Stimulated activated CD8-positive, alpha-beta memory T cell treated with anti-CD3 and anti-CD28 coated beads, Interleukin-4, amount 100 ng/mL, for 24 hours (primary cell): ENCODE measurements at places on chromosomes 4 and X.

- DNase-seq: no peak
These were observed 7.2 kb upstream of the LNX1 start for GRCh38 chr4:53598483-53598882.

DNA sequence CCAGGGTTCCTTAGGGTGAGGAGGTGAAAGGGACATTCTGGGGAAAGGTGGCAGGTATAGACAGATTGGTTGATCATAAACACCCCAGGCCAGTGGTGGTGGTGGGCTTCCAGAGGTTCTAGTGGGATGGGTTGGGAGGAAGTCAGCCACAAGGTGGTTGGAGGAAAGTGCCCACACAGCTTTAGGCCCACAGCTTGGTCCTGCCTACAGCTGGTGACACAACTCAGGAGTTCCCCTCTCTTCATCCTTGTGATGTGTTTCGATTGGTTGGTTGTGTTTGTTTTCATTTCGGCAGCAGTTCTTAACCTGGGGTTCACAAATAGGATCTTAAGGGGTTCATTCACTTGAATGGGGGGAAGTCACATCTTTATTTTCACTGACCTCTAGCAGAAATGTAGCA is 157.0 kb downstream of the TMEM164 start:
- no peak for DNase-seq

DNA sequence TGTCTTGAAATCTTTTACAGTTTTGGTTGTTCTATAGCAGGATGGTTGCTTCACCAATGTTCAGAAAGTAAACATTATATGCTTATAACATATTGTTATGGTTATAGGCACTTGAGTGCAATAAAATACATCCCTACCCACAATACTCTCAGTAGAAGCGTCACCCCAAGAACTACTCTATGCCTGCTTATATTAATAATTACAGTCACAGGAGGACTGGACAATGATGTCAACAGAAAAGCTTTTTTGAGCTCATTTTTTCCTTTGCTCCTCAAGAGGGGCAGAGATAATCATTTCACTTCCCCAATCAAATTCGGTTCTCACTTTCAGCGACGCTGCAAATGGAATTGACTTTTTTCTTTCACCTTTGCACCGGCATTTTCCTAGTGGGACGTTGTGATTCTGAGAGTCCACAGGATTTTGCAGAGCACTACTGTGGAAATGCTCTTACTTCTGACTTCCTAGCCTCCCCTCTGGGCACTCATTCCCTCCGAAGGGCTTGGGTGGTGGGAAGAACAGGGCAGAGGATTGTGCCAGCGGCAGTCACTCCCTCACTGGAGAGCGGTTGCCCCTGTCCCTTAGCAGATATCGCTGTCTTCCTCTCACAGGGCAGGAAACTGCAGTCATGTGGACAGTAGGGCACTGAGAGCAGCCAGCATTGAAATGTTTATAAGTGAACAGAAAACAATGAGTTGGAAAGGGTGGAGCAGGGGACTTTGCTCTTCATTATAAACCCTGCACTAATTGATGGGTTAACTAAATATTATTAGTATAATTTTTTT is 24.9 kb upstream of the SGMS2 start:
- no peak for DNase-seq

GRCh38 chrX:41808047-41808446 is 84.1 kb downstream of the GPR82 start:
- no peak for DNase-seq

GRCh38 chr4:136002316-136002715 is 1530.0 kb downstream of the PCDH18 start:
- DNase-seq: no peak

GRCh38 chr4:64846417-64846816 is 437.2 kb upstream of the TECRL start:
- no peak for DNase-seq

GRCh38 chr4:144202081-144202480 is 61.6 kb upstream of the GYPA start:
- no peak for DNase-seq

DNA sequence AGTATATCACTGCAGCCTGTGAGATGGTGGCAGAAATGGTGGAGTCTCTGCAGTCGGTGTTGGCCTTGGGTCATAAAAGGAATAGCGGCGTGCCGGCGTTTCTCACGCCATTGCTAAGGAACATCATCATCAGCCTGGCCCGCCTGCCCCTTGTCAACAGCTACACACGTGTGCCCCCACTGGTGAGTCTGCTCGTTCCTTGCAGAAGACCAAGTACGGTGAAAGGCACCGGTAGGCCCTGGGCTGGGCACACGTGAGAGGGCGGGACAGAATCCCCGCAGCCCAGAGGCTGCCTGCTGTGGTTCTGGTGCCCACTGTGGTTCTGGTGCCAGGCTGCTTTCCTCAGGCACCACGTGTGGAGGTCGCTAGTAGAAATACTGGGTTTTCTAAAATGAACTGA is 31.2 kb upstream of the MSANTD1 start:
- no peak for DNase-seq

- no peak for DNase-seq
These were observed 88.2 kb downstream of the ADGRA3 start for GRCh38 chr4:22427675-22428074.

DNA sequence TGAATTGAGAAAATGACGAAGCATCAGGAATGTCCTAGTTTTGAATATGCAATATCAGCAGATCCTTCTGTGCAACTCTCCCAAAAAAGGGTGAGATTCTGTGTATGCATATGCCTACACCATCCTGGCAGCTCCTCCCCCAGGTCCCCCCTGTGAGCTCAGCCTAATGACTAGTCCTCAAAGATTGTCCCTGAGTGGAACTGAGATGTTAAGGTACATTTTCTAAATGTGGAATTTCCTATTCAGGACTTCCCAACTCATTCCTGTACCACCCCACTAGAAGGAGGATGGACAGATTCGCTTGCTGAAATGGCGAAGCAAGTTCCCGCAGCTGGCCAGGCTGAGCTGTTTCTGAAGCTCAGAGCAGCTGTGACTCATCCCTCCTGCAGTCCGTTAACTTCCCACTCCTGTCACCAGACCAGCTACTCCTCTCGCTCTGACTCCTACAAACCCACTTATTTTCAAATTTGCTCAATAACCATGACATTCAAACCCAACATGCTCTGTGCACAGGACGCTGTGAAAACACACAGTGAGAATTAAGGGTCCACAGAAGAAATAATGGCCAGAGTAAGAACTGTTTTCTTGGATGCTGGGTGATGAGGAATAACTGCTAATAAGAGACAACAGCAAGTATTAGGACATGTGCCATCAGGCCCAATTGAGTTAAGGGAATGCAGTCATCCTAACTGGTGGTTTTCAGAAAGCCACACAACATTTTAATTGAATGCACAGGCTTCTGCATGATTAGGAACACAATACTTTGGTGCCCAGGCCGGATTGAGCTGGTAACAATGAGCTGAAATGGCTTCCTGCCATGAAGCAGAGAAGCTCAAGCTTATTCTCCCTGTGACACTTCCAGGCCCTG is 40.0 kb upstream of the IRF2 start:
- peak; percentile 56 for DNase-seq
